ENCODE measurements at places on chromosomes 11 and 22.

GRCh38 chr22:37633089-37633624, 6.3 kb upstream of the SH3BP1 start:
- no peak for DNase-seq

DNA sequence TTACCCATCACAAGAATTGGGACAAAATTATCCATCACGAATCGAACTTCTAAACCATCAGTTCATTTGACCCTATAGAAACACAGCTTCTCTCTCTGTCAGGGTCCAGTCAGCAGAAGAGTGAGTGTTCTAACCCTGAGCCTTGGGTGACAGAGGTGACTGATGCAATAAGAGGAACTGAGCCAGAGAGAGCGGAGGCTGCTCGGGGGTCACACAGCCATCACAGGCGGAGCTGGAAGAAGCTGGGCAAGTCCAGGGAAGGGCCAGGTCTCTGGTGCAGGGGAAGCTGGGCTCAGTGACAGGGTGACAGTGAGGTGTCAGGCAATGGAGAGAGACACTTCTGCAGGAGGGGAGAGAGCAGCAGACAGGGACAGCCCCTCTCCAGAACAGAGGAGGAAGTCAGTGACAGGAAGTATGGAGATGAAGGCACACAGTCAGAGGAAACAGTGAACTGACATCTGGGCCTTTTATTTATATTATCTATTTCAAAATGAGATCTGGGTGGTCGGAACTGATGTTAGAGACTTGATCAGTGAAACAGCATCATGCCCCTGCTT, 184.0 kb upstream of the TBCEL start:
- no peak for DNase-seq

GRCh38 chr11:86138958-86139357, 70.1 kb upstream of the PICALM start:
- DNase-seq, result peak; percentile 38

DNA sequence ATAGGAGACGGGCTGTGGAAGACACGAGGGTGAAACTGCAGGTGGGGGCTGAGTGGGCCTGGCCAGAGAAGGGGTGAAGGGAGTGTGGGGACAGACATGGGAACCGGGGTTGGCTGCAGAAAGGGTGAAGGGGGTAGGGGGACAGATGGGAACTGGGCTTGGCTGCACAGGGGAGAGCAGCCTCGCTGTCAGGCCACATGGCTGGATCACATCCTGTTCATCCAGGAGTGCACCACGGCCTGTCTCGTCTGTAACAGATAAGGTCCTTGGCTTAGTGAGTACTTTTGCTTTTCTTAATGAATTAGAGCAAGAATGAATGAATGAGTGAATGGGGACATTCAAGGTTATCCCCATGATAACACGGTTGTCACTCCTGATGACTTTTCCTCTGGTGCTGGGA, 13.5 kb downstream of the FBLN1 start:
- no peak for DNase-seq

DNA sequence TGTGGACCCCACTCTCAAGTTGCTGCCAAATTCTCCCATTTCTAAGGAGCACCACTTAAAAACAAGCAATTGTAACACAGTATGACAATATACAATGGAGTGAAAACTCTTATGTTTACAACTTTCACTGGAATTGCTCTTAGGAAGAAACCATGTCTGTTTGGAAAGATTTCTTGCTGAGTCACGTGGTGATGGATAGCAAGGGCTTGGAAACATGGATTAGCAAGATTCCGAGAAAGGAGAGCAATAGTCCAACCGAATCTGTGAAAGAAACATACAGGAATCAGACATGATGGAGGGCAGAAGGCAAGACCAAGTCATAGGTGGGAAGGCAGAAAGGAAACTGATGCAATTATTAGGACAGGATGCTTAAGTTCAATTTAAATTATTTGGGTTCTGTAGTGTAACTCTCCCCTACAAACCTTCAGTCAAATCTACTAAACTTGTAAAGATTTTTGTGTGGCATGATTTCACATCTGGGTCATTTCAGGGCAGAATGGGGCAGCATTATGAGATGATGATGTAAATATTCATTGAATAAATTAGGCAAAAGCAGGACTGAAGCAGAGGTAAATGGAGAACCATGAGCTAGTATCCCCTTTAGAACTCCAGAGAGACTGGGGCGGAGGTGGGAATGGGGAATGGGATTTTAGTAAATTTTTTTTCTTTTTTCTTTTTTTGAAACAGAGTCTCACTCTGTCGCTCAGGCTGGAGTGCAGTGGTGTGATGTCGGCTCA, 27.8 kb upstream of the THY1 start:
- DNase-seq, result no peak

GRCh38 chr11:10844796-10845195, 13.1 kb downstream of the ZBED5 start:
- DNase-seq, result no peak

- DNase-seq, result no peak
Observed at GRCh38 chr11:40513281-40513680, 946.2 kb downstream of the LRRC4C start.

DNA sequence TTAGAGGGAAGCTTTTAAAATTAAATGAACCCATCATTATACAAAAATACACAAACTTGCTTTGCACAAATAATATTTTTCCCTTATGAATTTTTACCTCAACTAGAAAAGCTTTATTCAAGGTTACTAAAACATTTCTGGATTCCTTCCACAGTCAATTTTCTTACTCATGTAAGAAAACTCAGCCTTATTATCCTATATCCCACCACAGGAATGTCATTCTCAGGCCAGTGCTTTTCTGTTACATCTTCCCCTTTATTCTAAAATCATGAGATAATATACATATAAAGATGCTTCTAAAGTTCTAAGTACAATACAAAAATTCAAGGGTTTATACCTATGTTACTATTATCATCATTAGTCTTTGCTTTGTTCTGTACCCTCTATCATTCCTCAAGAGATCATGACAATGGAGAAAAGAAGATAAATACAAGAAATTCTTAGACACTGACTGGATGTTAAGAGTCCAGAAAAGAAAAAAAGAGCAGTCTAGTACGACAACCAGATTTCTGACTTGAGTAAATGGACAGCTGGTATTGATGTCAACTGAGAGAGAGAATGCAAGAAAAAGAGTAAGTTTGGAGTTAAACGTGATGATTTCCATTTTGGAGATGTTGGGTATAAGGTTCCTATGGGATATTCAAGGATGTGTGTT, 60.3 kb downstream of the MTMR2 start:
- DNase-seq, result peak; percentile 10

DNA sequence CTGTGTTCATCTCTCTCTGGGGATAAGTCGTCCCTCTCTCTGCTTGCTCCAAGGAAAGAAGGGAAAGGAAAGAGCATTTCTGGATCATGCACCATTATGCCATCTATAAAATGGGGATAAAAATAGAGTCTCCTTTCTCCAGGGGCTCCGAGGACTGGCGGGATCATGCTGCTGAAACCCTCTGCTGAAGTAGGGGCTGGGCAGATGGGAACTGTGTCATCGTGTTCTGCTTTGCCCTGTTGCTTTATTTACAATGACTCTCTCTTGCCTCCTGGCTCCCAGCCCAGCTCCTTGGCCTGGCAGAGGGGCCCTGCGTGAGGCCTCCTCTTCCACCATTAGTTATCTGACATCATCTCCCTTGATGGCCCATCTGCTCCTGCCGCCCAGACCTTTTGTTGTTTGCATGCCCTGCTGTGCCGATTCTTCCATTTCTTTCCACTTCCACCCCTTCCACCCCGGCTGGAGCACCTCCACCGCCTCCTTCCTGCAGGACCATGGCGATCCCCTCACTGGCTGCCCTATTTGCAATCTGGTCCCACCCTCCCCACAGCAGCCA, 200.9 kb downstream of the MYO18B start:
- DNase-seq, result no peak

- peak; percentile 85 for DNase-seq
Observed at GRCh38 chr22:36467946-36468345, 13.5 kb downstream of the TXN2 start.

- DNase-seq, result no peak
Observed at GRCh38 chr22:30262917-30263741, 3.5 kb downstream of the OSM start.

DNA sequence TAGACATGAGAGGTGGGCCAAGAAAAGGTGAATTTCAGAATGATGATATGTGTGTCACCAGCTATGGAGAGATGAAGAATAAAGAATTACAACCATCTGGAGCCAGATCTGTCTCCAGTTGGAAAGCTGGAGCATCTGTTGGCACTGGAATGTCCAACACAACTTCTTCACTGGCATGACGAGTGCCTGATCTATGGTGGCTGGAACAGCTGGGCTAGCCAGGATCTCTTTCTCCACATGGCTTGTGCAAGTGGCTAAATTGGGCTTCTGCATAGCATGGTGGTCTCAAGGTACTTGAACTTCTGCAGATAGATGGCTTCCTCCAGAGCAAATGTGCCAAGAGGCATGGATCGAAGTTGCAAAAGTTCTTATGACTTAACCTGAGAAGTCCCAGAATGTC, 256.1 kb upstream of the NCAM1 start:
- no peak for DNase-seq
